ENCODE measurements at places on chromosomes 2 and 18.

DNA sequence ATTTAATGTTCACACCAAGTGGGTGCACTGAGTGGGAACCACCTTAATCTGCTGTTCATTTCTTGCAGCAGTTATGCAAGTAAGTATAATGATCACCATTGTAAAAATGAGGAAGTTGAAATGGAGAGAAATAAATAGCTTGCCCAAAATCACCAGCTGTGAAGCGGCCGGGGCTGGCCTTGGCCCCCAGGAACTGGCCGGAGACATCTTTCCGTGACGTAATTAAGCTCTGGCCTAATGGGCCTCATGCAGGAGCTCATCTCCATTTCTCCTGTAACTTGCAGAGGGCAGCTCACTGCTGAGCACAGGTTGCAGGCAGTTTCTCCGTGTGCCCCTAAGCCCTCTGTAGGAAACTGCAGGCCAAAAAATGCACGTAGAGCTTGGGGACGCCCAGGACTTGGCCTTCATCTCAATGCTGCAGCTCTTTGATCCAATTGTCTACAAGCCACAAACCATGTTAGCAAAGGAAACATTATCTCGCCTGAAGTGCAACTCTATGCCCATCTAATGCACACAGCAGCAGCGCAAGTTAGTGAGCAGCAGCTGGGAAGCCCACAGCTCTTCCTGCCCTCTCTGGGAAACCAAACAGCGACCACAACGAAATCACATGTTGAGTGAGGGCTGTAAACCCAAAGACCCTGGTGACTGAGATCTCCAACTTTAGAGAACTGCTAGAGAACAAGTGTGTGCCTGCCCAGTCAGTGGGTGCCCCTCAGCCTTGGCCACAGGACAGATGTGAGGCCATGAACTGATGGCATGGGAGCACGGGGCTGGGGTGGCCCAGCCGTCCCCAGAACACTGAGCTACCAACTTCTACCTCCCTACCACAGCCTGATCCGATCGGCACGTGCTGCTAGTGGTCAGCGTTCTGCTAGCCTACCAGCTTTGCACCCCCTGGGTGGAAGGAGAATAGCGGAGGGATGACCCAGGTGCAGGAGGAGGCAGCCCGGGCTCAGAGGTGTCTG lies 28.8 kb downstream of the APCDD1 start:
- DNase-seq, result no peak

DNA sequence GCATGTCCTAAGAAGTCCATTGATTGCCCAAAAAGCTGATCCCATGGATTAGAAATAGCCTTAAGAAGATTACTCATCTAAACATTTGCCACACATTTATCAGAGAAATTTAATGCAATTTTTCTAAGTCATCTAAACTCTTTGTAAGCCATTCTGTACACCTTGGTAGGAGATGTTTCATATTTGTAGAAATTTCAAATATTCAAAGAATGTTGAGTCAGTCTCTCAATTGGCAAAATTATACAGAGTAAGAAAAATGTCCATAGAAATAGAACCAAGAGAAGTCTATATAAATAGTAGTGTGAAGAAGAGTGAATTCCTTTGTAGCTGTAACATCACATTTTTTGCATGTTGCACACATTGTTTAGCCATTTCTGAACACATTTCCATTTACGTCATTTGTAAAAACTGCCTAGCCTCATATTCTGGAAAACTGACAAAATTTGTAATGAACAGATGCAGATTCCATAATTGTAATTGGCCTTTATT lies 128.6 kb downstream of the MSTN start:
- peak; percentile 84 for DNase-seq

DNA sequence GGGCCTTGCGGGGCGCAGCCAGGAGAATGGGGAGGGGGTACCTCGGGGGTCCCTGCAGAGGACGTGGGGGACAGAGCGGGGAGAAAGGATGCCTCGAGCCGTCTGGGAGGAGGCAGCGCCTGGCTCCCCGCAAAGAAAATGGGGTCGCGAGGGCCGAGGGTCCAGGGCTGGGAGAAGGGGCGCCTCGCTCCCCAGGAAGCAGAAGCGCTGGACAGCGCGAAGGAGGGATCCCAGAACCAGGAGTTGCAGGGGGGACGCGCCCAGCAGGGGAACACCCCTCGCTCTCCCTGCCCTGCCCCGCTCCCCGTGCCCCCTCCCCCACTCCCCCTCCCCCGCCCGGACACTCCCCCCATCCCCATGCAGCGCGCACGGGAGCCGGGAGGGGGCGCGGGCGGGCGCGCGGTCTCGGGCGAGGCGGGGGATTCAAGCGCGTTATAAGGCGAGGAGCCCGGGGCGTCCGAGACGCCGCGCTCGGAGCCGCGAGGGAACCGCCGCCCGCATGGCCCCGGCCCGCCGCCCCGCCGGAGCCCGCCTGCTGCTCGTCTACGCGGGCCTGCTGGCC lies at the start of gene ERFE:
ERFE (plus strand) TSS at position 462 of the 562 bp plus-strand sequence; CDS start at position 500, 38 bp downstream.
- peak; percentile 49 for DNase-seq

DNA sequence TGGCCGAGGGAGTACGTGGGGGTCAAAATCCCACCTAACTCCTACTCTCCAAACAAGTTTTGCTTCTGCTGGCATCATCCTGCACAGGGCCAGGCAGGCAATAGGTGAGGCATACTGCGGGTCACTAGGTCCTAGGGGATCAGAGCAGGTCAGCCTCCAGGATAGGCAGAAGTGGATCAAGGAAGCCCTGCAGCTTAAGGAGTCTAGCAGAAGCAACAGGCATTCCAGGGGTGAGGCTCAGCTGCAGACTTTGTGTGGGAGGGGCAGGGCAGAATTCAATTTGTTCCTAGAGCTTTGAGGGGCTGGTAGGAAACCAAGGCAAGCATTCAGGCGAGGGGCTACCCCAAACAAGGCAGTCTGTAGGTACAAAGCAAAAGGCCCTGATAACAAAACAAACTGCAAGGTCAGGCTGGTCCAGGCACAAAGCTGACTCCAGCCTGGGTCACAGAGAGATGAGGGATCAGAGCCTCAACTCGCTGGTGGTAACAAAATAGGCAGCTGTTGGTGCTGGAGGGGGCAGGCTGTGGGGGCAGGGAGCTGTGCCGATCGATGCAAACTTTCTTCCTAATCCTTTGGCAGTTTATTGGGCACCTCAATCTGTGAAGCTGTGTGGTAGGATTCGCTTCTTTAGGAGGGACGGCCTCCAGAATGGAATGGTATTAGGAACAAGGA lies 101.4 kb upstream of the STPG4 start:
- DNase-seq, result no peak

DNA sequence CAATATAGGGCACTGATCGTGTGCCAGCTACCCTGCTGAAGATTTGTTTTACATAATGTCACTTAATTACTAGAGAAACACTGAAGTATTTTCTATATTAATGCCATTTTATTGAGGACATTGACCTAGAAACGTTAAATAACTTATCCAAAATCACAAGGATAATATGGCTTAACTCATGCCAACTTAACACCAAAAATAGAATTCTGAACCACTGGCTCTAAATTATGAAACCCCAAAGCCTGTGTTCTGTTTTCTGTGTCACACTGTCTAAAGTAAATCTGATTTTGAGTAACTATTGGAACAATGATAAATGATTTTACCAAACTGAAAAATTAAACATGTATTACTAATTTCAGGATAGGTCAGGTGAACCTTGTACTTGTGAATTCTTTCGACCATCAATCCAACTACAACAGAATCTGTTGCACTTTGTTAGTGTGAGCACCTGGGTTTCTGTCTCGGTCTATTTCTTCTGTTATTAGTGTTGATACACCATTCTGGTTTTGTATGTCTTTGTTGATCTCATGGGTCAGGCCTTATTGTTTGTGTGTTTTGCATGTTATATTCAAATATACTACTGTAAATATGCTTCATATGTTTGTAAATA lies 48.2 kb upstream of the CCDC141 start:
- DNase-seq, result no peak

DNA sequence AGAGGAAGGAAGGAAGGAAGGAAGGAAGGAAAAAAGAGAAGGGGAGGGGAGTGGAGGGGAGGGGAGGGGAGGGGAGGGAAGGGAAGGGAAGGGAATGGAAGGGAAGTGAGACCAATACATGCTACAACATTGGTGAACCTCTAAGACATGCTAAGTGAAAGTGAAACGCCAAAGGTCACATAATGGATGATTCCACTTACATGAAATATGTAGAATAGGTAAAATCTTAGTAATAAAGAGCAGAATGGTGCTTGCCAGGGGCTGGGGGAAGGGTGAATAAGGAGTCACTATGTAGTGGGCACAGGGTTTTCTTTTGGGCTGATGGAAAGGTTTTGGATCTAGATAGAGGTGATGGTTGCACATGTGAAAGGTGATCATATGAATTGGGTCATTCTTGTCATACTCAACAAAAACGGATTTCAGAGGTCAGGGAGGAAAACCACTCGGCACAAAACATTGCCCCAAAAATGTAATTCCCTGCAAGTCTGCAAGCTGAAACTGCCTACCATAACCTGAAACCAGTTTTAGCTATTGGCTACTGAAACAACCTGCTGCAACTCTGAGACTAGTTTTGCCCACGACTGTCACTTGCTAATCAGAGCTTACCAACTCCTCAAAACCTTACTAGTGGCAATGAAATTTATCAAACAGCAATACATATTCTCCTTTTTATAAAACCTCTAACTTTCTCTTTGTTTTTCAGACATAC lies 59.2 kb downstream of the CCDC141 start:
- no peak for DNase-seq

- no peak for DNase-seq
These were observed 65.5 kb downstream of the MTX2 start for GRCh38 chr2:176334729-176335128.

- DNase-seq, result no peak
These were observed 22.9 kb downstream of the DSG4 start for GRCh38 chr18:31399306-31400032.

- no peak for DNase-seq
These were observed 219.6 kb downstream of the INSIG2 start for GRCh38 chr2:118307864-118308263.

DNA sequence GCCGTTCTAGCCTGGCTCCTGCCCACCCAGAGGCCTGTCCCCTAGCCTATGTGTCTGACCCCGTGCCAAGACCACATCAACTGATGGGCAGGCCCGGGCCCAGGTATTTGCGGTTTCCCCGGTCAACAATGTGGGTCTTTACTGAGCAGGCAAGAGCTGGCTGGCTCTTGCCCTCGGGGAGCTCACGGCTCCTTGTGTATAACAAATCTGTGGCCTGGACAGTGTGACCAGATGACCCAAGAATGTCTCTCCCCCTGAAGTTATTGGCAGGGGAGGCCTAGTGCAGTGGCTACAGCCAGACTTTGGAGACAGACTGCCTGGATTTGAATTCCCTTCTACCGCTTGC lies 179.6 kb downstream of the KLHL29 start:
- DNase-seq, result peak; percentile 70

DNA sequence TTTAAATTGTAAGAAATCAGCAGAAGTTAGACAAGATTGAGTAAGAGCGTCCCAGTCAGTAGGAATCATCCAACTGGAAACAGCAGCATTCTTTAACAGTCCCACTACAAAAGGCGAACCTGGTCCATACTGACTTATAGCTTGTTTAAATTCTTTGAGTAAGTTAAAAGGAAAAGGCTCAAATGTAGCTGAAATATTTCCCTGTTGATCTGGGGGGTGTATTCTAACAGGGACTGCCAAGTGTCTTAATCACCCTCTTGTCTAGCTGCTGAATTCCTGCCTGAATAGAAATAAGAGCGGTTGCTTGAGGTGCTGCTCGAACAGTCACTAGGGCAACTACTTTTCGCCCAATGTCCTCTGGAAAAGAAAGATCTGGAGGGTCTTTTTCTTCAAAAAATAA lies 56.4 kb upstream of the FMNL2 start:
- no peak for DNase-seq

- no peak for DNase-seq
These were observed 72.5 kb downstream of the RMDN2 start for GRCh38 chr2:37997629-37998028.

DNA sequence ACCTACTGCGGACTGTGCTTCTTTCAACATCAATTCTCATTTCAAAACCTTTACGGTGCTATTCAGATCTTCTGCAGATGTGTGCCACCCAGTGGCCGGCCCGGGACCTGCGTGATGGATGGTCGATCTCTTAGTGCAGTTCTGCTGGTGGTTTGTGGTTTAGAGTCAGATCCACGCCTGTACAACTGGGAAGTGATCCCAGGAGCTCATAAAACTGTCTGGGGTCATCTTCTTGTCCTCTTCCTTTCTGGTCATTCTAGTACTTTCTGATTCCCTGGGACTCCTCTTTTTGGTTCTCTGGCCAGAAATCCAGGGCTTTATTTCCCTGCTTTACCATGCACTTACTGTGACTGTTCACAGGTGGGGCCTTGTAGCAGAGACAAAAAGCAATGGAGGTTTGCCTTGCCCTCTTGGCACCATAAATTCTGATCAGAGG lies 15.8 kb upstream of the SELENOI start:
- peak; percentile 79 for DNase-seq

DNA sequence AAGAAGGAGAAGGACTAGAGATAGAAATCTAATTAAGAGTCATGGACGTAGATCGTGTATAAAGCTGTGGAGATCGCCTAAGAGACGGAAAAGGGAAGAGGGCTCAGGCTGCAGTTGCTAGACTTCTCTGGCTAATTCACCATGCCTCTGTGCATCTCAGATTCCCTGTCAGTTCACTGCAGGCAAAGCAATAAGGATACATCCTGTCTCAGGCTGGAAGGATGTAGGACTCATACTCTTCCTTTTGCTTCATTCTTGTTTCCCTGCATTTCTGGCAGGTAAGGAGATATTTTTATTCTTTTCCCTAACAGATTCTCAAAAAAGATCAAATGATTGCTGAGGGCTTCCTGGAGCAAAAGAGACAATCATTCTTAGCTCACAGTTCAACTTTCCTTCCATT lies 112.5 kb downstream of the AP1S3 start:
- DNase-seq, result peak; percentile 46

DNA sequence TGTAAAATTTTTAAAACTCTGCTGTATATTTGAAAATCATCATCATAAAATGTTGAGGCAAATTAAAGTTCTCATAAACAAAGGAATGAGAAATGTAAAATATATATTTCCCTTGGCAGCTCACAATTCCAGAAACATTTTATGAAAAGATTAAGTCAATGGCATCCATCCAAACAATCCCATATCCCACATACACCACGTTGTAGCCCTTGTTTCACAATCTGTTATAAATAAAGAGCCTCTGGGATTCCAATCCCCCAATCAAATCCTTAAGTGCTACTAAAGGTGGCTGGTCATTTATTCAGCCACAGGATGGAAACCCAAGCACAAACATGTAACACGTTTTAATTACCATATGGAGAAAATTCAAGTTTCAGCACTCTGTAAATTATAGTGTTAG lies 51.7 kb downstream of the GFPT1 start:
- no peak for DNase-seq

- DNase-seq, result no peak
These were observed 57.9 kb downstream of the TLK1 start for GRCh38 chr2:171102802-171103201.

DNA sequence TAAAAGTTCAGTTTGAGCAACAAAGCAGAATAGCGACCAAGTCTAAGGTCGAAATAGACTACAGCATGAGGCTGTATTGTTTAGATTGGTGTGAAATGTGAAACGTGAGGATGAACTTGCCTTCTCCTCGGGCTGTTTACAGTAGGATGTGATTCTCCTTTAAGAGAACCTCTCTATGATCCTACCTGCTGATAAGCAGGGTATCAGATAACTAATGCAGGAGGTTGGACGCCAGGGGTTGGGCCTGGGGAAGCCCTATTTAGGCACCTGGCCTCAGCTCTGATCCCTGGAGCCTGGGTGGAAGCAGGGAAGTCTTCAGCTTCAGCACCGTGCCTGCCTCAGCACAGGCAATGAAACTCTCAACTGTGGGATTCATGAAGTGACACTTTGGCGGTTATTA lies 11.4 kb downstream of the CRYGD start:
- DNase-seq, result no peak

GRCh38 chr2:185174353-185174752 lies 564.3 kb upstream of the FSIP2 start:
- no peak for DNase-seq

- no peak for DNase-seq
These were observed 67.4 kb upstream of the RPL31 start for GRCh38 chr2:100934504-100935371.

GRCh38 chr2:3147651-3148530 lies 229.7 kb downstream of the EIPR1 start:
- no peak for DNase-seq
